NCI-H2107 (cell line): ENCODE measurements at places on chromosomes 2 and 18.

GRCh38 chr2:108325756-108326155, 37.1 kb downstream of the SULT1C2 start:
- no peak for DNase-seq

DNA sequence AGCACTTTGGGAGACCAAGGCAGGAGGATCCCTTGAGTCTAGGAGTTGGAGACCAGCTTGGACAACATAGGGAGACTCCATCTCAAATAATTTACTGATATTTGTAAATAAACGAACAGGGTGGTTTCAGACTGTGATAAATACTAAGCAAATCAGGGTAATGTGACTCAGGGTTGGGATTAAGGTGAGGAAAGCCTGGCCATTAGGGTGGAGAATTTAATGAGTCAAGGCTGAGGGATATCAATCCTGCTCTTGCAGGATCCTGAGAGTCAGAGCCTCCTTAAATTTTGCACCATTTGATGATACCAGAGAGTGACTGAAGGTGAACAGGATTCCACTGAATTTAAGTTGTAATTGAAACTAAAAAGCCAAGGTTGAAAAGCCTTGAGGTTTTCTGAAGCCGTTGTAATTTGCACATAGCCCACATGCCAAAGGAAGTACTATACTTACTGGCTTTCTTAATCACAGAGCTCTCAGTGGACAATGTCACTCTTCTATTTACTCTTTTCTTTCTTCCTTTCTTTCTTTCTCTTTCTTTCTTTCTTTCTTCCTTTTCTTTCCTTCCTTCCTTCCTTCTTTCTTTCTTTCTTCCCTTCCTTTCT, 28.6 kb upstream of the AP1S3 start:
- no peak for DNase-seq

GRCh38 chr2:17873021-17873420, 5.4 kb upstream of the KCNS3 start:
- DNase-seq: no peak

DNA sequence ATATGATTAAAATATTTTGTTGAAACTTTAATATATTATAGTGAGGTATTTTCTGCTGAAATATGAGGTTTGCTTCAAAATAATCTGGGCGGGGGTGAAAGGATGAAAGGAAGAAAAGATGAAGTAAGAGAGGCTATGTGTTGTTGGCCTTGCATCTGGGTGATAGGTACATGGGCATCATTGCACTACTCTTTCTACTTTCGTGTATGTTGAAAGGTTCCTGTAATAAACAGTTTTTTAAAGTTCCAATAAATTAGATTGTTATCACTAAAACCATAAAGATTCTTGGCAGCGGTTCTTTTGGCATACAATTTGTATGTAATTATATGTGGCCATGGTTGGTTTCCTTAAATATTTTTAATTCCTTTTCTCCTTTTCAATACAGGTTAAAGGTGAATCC, 23.6 kb upstream of the MSH2 start:
- DNase-seq: no peak

DNA sequence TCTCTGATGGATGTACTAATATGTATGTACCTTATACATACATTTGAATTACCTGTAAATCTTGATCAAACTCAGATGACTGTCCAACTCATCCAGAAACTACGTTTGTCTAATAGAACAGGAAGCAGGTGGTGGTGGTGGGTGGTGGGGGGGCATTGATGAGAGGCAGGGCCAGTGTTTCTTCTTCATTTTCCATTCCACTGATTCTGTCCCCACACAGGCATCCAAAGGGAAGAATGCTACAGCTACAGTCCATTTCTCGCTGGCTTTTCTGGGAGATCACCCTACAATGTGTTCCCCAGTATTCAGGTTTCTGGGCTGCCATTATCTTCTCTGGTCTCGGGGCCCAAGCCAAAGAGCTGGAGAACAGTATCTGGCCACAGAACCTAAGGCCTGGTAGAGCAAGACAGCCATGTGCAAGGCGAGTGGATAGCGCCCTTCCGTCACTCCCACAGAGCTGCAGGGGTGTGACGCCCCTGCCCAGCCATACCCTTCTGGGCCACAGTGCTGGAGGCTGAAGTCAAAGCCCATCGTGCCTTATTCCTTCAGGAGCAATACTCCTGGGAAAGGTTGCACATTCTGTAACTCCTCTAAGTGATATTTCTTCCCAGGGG, 54.5 kb downstream of the BCL11A start:
- no peak for DNase-seq

GRCh38 chr2:12604341-12604740, 112.4 kb upstream of the TRIB2 start:
- no peak for DNase-seq

- DNase-seq: no peak
Measured at GRCh38 chr18:32469190-32469651, 1.5 kb downstream of the GAREM1 start.

DNA sequence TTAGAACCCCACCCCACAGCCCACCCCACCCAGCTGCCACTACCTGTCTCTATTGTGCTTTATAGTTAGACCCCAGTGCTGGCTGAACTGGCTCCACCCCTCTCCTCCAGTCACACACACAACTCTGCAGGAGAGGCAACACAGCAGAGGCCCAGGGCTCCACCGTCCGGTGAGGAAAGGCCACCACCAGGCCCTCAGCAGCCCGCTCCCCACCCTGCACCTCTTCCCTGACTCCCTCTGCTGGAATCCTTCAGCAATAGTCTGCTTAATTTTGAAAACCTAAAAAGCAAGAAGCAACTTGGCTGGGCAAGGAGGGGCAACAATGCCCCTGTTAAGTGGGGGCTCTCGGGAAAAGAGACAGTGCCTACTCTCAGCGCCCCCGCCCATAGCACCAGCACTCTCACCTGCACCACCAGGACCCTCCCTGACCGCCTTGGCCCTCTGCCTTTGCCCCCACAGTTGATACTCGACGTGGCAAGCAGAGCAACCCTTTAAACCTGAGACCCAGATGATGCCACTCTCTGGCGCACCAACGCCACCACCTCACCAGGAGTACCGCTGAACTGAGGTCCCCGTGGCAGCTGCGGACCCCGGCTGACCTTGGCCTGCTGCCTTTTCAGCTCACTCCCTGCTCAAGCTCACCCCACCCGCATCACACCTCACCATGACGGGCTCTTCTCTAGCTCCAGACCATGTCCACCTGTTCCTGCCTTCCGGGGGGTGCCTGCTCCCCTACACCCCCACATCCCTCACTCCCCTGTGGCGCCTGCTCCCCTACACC, 45.7 kb downstream of the NDUFA10 start:
- DNase-seq: no peak

DNA sequence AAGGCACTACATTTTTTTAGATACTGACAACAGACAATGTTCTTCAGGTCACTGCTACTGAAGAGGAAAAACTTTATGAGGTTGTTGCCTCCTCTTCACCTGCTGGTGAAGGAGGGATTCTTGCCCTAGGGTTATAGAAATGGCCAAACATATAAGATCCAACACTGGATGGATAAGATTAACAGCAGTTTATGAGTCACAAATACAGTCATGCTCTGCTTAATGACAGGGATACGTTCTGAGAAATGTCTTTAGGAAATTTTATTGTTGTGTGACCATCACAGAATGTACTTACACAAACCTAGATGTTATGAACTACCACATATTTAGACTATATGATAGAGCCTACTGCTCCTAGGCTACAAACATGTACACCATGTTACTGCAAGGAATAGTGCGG, 57.4 kb upstream of the AMMECR1L start:
- DNase-seq: no peak

DNA sequence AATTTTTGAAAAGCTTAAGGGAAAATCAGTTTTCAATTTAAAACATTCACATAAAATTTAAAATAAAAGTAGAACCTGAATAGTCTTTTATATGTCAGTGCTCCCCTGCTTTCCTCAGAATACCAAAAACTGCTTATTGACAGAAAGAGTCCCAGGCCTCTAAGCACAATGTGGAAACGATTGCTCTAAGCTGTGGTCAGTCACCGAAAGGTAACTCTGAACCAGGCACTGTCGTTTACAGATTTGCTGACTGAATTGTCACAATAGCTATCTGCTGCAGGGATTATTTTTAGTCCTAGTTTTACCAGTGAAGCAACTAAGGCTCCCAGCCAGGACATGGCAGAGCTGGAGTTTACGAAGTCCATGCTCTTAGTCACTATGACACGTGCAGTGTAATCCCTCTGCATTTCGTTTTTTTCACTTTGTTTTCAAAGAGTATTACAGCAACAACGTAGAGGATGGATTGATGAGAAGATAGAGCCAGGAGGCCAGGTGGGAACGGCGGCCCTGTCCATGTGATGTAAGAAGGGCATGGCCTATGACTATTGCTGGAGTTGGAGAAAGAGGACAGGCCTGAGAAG, 28.1 kb upstream of the TMEM247 start:
- no peak for DNase-seq

GRCh38 chr18:43012951-43013350, 102.5 kb downstream of the RIT2 start:
- no peak for DNase-seq

DNA sequence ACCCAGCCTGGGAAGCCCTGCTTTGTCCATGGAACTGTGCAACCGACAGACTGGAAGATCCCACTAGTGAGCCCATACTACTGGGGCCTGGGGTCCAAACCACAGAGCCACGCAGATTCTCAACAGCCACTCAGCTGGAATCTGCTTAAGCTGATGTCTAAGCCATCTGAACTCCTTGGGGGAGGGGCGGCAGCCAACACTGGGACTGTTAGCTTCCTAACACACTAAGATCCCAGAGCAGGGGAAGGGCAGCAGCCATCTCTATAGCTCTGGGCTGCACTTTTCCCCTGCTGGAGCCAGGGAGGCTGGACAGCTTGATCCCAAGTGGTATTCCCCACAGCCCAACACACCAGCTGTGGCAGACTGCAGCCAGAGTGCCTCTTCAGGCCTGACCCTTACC, 118.3 kb downstream of the RPRM start:
- no peak for DNase-seq

- no peak for DNase-seq
Measured at GRCh38 chr2:232235716-232236115, 142.8 kb upstream of the ALPP start.

GRCh38 chr18:36382854-36383253, 85.3 kb downstream of the FHOD3 start:
- DNase-seq: no peak

- no peak for DNase-seq
Measured at GRCh38 chr2:6915399-6915798, 1.8 kb upstream of the RNF144A start.

- DNase-seq: no peak
Measured at GRCh38 chr2:201158111-201158929, 24.6 kb upstream of the CASP10 start.

- no peak for DNase-seq
Measured at GRCh38 chr18:55513161-55513560, 74.8 kb downstream of the TCF4 start.

- no peak for DNase-seq
Measured at GRCh38 chr2:28486526-28486925, 9.3 kb upstream of the PLB1 start.

DNA sequence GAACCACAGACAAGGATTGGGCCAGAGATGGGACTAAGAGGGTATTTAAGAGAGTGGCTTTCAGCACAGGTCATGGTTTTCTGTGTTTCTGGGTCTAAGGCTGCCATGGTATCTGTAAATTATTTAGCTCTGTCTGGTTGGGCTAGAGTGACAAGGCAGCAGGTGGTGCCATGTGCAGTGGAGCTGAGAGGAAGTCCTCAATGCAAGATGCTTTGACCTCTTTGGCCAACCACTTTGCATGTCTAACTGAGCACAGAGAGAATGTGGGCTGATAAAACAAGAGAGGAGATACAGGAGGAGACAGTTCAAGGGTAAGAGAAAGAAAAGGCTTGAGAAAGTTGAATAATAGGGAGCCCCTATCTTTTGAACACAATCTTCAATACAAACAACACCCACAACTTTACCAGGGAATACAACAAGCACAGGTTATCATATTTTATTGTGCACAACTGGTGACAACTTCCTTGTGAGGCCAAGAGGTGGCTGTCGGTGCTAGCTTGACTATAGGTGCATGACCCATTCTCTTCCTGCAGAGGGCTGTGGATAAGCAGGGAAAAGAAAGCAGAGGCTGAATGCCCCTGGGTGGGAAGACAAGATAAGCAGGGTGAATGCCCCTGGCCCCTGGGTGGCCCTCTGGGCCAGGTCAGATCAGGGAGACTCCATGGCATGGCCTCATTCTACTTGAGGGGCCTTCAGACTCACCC, 12.3 kb downstream of the FLACC1 start:
- no peak for DNase-seq

- DNase-seq: no peak
Measured at GRCh38 chr2:100819370-100820272, at the start of gene NPAS2. NPAS2 (plus strand) TSS chr2:100820139; CDS start chr2:100904755, 84,616 bp downstream.

- no peak for DNase-seq
Measured at GRCh38 chr2:29597035-29597434, 324.4 kb downstream of the ALK start.

- DNase-seq: no peak
Measured at GRCh38 chr18:22344908-22345670, 72.6 kb downstream of the CTAGE1 start.

- DNase-seq: no peak
Measured at GRCh38 chr2:31236433-31237205, 2.7 kb downstream of the EHD3 start.

- DNase-seq: no peak
Measured at GRCh38 chr18:41798879-41799278, 156.2 kb upstream of the PIK3C3 start.

DNA sequence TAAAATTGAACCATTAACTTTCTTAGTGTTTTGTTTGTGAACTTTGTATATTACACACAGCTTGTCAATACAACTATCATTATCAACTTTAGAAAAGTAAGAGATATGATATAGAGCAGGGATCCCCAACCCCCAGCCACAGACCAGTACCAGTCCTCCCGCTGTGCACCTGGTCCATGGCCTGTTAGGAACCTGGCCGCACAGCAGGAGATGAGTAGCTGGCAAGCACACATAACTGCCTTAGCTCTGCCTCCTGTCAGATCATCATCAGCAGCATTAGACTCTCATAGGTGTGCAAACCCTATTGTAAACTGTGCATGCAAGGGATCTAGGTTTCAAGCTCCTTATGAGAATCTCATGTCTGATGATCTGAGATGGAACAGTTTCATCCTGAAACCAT, 491.0 kb upstream of the NXPH2 start:
- no peak for DNase-seq

GRCh38 chr2:221312634-221313033, 259.5 kb downstream of the EPHA4 start:
- DNase-seq: no peak

DNA sequence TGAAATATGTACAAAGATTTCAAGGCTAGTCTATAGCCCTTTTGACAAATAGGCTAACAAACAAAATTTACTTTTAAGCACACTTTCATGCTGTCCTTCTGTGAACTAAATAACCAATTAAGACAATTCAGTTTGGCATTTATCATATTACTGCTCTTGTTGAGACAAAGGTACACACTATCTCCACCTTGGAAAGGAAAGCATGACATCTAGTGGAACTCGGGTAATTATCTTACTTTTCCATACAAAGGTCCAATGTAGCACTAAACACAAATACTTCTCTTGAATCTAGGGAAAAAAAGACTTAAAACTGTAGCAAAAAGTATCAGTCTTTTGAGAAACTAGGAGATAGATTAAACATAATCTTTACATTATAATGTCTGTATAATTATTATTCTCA, 125.0 kb upstream of the CD226 start:
- no peak for DNase-seq
